ENCODE measurements at places on chromosomes 11 and 22. TPM values are rescaled to one million over a fixed set of nuclear protein-coding genes. Genes with fewer than 3 reads are reported as not detected.

GDPD4 gene
- not detected for total RNA-seq

GP1BB gene
- total RNA-seq: 0.65 TPM

POU2AF1 gene
- total RNA-seq: not detected

SPDYC gene
- total RNA-seq: not detected

SAA4 gene
- not detected for total RNA-seq

IL10RA gene
- under 0.01 TPM for total RNA-seq

MDK gene
- total RNA-seq: 21.2 TPM

BET1L gene
- 18.3 TPM for total RNA-seq

ACCSL gene
- not detected for total RNA-seq

PTDSS2 gene
- 37.3 TPM for total RNA-seq

STK33 gene
- total RNA-seq: 0.49 TPM
